ENCODE measurements at places on chromosomes 7 and 10.

GRCh38 chr7:143257501-143257900 lies 5.7 kb upstream of the GSTK1 start:
- DNase-seq: no peak

GRCh38 chr10:72563327-72563932 lies 62.4 kb downstream of the MICU1 start:
- DNase-seq: no peak

GRCh38 chr10:113455947-113456346 lies 96.9 kb upstream of the HABP2 start:
- DNase-seq: no peak

DNA sequence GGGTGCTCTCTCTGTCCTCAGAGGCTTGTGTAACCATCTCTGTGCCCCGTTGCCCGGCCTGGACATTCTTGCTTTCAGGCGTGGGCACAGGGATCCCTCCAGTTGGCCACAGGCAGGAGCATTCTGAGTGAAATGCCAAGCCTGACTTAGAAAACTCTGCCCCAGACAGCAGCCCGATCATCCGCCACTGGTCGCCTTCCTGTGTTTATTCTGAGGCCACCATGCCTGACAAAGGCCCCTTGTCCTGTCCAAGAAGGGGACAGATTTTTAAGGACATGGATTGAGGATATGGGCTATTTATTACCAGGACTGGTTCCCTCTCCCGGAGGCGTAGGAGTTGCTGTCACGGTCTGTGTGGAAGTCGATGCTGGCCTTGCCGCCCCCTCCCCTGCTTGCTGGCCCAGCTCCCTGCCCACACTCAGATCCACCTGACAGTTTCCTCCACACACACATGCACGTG lies 54.3 kb downstream of the SPOCK2 start:
- no peak for DNase-seq

DNA sequence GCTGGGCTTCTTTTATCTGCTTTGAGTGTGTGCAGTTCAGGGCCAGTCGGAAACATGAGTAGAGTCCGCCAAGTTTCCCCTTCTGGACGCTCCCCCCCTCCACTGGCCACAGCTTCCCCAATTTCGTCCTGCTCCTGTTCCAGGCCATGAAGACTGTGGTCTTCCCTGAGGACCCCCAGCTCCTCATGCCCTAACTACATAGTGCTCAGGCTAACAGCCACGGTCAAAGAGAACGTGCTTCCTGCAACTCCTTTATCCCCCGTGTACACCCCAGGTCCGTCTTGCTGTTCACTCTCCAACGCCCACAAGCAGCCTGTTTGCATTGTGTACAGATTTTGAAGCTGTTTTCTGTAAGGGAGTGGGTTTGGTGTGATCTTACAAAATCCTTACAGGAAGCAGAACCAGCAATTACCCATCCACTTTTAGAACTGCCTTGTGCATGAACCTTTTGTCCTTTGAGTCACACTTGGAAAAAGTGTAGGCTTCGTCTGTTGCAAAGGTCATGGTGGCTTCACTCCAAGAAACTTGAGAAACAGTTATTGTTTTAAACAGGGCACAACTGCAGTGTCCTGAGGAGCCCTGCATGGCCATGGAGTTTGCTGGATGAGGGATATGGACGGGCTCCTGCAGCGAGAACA lies 77.0 kb upstream of the FAM20C start:
- DNase-seq: no peak

DNA sequence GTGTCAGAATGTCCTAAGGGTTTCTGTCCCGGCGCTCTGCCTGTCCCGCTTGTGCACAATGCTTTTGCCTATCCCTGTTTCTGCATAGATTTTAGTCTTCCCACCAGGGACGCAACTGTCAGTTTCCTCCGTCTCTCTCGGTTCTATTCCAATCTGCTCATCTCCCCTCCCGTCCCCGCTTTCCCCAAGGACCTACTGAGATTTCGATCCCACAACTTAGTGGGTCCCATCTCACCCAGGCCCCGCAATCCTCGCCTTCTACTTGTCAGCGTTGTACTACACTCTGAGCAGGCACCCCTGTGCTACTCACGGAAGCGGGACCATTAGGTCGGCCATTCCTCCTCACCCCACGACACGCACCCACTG lies 519 bp upstream of the ZNF655 start:
- no peak for DNase-seq

DNA sequence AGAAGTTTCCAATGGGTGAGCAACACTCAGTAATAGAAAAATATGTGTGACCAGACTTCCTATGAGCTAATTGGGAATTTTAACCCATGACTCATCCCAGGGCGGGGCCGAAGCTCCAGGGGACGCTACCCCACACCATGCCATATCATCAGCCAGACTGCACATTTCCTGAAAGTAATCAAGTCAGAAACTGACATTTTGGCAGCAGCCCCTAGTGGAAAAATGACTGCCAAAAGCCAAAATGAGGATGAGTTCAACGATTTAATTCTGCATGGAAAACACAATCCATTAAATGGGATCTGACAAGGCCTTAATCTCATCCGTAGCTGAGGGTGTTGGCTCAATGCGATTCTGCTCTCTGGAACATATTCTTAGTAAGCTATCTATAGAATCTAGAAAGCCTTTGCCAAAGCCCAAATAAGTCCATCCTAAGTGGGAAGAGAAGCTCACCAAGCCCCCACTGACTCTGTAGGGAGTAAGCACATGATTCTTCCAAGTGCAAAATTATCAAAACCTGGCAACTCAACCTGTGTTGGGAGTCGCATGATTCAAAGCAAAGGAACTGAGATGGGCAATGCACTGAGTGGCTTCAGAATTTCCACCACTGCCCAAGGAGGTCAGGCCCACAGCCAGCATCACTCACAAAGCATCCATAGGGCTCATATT lies 93.1 kb upstream of the PDE1C start:
- no peak for DNase-seq

DNA sequence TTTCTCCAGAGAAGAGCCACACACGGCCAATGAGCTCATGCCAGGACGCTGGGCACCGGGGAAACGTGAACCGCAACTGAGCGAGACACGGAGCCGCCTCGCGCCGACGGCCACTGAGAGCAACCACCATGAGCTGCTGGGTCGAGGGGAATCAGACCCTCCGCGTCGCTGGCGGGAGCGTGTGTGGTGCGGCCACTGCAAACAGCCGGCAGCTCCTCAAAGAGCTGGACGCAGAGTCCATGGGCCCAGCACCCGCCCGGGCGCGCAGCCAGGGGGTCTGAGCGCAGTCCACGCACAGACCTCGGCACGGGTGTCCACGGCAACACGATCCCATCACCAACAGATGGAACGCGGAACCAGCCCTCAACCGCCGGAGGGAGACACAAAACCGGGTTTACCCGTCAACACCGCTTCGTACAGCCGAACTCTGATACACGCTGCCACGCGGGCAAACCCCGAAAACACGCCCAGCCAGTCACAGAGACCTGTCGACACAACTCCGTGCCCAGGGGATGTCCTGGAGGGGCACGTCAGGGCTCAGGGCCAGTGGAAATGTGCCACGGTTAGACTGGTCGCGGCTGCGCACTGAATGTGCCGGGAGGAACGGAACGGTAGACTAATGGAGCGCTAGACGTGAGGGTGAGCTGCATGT lies 147.1 kb downstream of the ELFN1 start:
- DNase-seq: no peak

GRCh38 chr7:38181111-38181510 lies 3.1 kb downstream of the STARD3NL start:
- no peak for DNase-seq

- DNase-seq: no peak
These were observed 120.0 kb upstream of the SAMD8 start for GRCh38 chr10:74991435-74991834.

GRCh38 chr7:70415179-70415972 lies 716.6 kb upstream of the GALNT17 start:
- no peak for DNase-seq

DNA sequence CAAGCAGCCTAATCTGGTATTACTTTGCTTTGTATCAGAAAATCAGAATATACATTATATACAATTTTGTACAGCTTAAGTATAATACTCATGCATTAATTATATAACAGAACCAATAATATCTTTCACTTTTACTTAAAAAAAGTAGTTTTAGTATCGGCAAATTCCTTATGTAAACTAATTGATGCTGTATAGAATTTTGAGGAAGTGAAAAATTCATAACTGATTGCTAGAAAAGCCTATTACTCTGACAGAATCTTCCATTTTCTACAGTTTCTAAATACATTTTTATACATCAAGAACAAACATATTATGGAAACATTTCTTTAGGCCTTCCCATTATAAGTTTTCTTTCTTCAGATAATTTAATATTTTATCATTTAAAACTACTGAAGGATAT lies 124.0 kb upstream of the GPR22 start:
- DNase-seq: no peak

- DNase-seq: no peak
These were observed 236.1 kb upstream of the BMPER start for GRCh38 chr7:33669251-33669670.

DNA sequence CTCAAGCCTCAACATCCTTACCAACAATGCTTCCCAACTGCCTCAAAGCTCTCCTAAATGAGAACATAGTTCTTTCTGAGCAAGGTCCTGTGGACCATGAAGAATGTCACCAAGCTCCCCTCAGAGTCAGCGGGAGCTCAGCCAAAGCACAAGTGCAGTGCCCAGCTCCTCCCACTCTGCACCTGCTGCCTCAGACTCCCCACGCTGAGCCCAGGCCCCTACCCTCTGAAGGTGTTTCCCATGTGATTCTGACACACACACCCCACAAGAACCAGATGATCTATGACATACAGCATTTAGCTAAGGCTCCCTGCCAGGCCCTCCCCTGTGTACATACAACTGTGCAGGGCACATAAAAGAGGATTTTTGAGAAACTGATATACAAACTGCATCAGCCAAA lies 19.2 kb downstream of the ERCC6 start:
- DNase-seq: no peak

- no peak for DNase-seq
These were observed 467.9 kb upstream of the PODXL start for GRCh38 chr7:132024290-132024689.

DNA sequence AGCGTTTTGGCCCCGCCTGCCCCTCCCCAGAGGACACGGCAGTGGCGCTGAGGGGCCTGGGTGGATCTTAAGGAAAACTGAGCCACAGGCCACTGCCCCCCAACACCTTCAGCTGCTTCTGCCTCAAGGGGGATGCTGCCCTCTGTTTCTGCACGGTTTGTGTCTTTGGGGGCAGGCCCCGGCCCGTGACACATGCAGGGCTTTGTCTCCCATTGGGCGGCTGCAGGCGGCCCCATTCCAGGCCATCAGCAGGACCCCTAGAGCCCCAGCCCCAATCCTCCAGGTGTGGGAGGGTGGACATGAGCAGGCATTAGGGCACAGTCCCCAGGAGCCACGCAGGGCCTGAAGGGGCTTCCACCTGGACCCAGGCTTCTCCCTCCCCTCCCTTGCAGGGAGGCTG lies 25.3 kb upstream of the PPP2R2D start:
- DNase-seq: no peak

DNA sequence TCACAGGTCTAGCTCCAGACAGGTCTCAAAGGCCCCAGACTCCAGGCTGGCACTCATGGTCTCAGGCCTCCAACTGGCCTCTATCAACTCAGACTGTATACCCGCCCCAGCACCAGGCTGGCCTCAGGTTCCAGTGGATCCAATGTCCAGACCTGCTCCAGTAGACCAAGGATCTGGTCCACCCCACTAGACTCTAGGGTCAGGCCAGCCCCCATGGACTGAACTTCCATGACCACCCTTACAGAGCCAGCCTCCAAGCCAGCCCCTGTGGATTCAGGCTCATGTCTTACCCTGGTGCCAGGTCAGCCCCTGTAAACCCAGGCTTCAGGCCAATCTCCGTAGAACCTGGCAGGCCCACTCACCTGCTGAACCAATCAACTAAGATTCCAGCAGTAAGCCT lies 16.8 kb upstream of the GNAT3 start:
- no peak for DNase-seq

- DNase-seq: no peak
These were observed 52.0 kb downstream of the STK32C start for GRCh38 chr10:132255489-132256344.

DNA sequence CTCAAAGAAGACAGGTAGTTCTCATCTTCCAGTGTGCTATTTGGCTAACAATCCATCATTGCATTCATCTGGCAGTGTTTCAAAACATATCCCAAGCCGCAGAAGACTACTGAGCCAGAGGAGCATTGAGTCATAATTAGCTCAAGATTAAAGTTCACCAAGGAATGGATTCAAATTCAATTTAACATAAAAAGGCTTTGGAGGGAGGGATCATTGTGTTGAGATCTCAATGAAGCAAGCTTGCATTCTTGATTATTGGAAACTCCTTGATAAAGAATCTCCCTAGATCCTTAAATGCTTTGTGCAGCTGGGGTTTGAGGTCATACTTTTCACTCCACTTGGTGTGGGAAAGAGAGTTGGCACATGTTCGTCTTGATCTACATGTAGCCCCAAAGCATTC lies 142.8 kb upstream of the SEMA3A start:
- DNase-seq: no peak

DNA sequence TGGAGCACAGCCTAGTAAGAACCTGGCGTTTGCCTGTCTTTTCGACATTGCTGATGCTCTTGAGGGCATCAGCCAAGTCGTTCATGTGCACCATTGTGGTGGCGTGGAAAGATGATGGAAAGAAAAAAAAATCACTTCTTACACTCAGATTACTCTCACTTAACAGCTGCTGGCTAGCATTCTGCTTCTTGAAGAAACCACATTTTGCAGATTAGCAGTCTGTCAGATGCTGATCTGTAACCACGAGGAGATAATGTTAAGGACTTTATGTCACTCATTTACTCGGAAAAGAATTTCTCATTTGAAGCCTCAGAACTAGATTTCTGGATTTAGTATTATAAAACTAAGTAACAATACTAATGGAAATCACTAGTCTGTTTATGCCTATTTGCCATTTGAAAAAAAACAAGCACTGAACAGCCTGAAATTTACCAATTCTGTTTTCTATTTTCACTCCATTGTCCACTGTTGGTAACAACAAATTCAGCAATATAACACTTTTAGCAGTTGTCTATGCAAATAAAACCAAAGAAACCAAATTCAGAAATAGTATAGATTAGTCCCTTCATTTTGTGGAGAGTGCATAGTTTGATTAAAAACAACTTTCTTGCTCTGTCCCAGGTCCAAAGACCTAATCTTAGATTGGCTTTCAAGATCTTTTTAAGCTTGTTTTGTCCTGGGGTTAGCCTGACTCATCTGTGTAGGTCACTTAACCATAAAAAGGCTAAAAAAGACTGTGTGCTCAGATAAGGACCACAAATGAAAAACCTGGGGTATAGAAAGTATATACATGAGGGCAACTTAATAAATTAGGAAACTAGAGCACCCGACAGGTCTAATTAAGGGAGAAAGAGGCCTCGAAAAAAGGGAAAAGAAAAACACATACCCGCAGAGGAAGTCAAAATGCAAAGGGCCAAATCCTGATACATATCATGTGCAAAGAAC lies 67.5 kb downstream of the NT5C2 start:
- DNase-seq: no peak

- DNase-seq: no peak
These were observed 37.7 kb downstream of the HABP2 start for GRCh38 chr10:113590581-113590980.

Measured in stimulated activated CD4-positive, alpha-beta T cell treated with anti-CD3 and anti-CD28 coated beads, Interleukin-12 subunit alpha, Interleukin-12 subunit beta, amount 100 ng/mL, for 4 hours (primary cell).